ENCODE measurements at places on chromosomes 16 and 17. TPM values are rescaled to one million over a fixed set of nuclear protein-coding genes. Genes with fewer than 3 reads are reported as not detected.

The PDIA2 gene
- not detected for total RNA-seq

The RNF167 gene
- 24.0 TPM for total RNA-seq

The TSPAN10 gene
- 2.6 TPM for total RNA-seq

The TIGD7 gene
- total RNA-seq, result 6.0 TPM

The SDK2 gene
- under 0.01 TPM for total RNA-seq

The RAB11FIP4 gene
- total RNA-seq, result 1.2 TPM

The CTRL gene
- 0.33 TPM for total RNA-seq

The CCL16 gene
- total RNA-seq, result not detected

The CCL8 gene
- total RNA-seq, result 1.2 TPM

The MSLN gene
- total RNA-seq, result 0.17 TPM

The GPR139 gene
- not detected for total RNA-seq

The OR1F1 gene
- total RNA-seq, result not detected

The RND2 gene
- total RNA-seq, result 0.29 TPM

The GRB7 gene
- 0.17 TPM for total RNA-seq

The UNC13D gene
- total RNA-seq, result 2.3 TPM

The CIBAR2 gene
- not detected for total RNA-seq

The ZNF423 gene
- 0.99 TPM for total RNA-seq

The CX3CL1 gene
- total RNA-seq, result 0.33 TPM

The HBA2 gene
- total RNA-seq, result 0.44 TPM

The SCIMP gene
- not detected for total RNA-seq

The ITGB3 gene
- total RNA-seq, result 13.9 TPM

The CLEC3A gene
- not detected for total RNA-seq

The CCL23 gene
- total RNA-seq, result not detected

The ATPAF2 gene
- 18.0 TPM for total RNA-seq

The WSCD1 gene
- 0.15 TPM for total RNA-seq

The SLC6A4 gene
- total RNA-seq, result not detected

The LITAFD gene
- total RNA-seq, result not detected

The SHCBP1 gene
- total RNA-seq, result 41.3 TPM

The GPRC5C gene
- total RNA-seq, result 4.8 TPM

The TAC4 gene
- total RNA-seq, result not detected

The GAST gene
- total RNA-seq, result not detected

The TBC1D3I gene
- not detected for total RNA-seq

The TBC1D3G gene
- total RNA-seq, result not detected

The SLFN14 gene
- not detected for total RNA-seq

The CA5A gene
- not detected for total RNA-seq

The UTS2R gene
- total RNA-seq, result 0.15 TPM

The OR2C1 gene
- total RNA-seq, result not detected

The LAT gene
- total RNA-seq, result 0.99 TPM

The TAT gene
- total RNA-seq, result not detected

The SCNN1G gene
- total RNA-seq, result not detected

The PIMREG gene
- 3.1 TPM for total RNA-seq

The WFDC1 gene
- 3.6 TPM for total RNA-seq

The ABCC1 gene
- total RNA-seq, result 190 TPM

The CCL5 gene
- total RNA-seq, result not detected
